ENCODE measurements at places on chromosomes 13 and 19. TPM values are rescaled to one million over a fixed set of nuclear protein-coding genes. Genes with fewer than 3 reads are reported as not detected.
A peak's percentile ranks its signal among the peaks of the same experiment; 100 is the strongest.

Gene PLEKHJ1
- 29.4 TPM for total RNA-seq

Gene DCT
- 5.8 TPM for total RNA-seq

Gene ATP1A3
- total RNA-seq: 3.4 TPM

Gene KCNC3
- 0.48 TPM for total RNA-seq

- peak; percentile 17 for DNase-seq
Measured at GRCh38 chr13:23986619-23987018, 89.3 kb upstream of the C1QTNF9B start.

DNA sequence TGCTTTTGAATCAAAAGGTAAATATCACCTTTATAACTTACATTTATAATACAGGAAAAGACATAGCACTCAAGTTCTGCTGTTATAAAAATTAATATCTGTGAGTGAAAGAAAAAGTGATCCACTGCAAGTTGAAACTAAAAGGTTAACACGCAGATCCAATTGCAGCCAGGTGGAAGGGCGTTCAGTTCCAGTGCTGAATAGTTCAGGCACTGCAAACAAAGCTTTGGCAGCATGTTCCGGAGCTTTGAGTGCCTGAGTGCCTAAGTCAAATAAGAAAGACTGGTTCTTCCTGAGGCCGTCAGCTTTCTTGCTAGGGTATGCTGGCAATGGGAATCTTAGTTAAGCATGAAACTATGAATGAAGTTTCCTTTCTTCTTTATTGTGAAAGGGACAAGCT is 200.3 kb downstream of the LMO7 start:
- no peak for DNase-seq

DNA sequence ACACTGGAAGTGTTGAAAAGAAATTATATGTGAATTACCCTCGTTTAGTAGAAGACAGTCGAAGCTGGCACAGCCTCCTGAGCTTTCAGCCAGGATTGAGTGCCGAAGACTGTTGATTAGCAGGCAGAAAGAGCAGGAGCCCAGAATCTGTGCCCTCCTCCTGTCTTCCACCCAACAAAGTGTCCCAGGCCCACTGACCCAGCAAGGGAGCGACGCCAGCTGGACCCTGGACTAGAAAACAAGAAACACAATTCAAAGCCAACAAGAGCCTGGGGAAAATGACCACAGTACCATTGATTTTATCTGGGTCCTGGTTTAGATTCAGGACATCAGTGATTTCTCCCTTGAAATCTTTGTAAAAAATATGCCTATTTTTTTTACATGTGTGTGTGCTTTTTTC is 120.7 kb downstream of the RXFP2 start:
- no peak for DNase-seq

- peak; percentile 56 for DNase-seq
Measured at GRCh38 chr19:49677231-49677900, at the start of gene PRMT1. Gene PRMT1, plus strand, starts transcription at chr19:49677271. Its CDS starts 10 bp downstream, at chr19:49677281.

DNA sequence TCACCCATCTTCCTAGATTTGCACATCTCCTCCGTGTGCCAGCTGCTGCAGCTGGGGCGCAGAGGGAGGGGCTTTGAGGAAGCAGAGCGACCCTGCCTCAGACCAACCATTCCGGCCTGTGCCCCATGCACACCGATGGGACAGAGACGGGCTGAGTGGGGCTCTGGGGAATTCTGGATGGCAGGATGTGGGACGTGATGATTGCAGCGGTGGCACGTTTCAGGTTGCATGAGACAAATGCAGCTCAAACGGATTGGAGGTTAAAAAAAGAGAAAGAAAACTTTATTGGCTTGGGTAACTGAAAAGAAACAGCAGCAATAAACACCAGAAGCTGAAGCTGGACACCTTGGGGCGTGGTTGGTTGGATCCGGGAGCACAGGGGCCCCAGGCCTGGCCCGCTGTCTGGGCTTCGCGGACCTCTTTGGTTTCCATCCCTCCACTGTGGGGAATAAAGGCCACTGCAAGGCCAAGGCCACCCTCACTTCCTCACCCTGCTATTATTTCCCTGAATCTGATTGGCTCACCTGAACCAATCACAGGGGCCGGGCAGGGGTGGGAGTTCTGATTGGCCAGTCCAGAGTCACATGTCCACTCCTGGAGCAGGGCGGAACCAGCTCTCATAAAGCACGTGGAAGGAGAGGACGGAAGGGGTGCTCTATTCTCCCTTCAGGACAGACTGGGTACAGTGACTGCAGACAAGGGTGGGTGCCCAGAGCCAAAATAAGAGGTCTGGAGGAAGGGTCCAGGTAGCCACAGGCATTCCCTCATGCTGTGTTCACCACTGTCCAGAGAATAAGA is 6.1 kb upstream of the ZNF787 start:
- DNase-seq: no peak

GRCh38 chr19:4060621-4061177 is 6.0 kb downstream of the ZBTB7A start:
- DNase-seq: no peak

- peak; percentile 14 for DNase-seq
Measured at GRCh38 chr19:43675269-43675879, 5.4 kb upstream of the PLAUR start.

- no peak for DNase-seq
Measured at GRCh38 chr13:110516500-110516899, 45.0 kb downstream of the RAB20 start.

- DNase-seq: no peak
Measured at GRCh38 chr13:106098778-106099177, 436.7 kb downstream of the EFNB2 start.

GRCh38 chr19:29606420-29606747 is 301 bp downstream of the POP4 start:
- DNase-seq: no peak

DNA sequence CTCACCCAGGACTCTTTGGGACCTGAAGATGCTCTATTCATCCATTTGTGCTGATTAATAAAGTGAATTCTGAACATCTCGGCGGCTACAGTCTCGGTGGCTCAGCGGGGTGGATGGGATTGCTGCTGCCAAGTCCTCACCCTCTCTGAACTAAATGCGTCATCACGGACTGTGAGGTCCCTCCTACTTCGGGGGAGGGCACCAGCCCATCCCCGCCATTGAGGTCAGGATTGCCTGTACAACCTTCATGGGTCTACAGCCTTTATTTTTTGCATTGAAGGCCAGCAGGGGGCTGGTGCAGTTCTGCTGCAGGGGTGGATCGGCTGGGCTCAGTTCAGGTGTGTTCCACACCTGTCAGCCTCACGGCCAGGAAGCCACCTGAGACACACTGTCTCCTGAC is 181.8 kb downstream of the COL4A1 start:
- no peak for DNase-seq
